ENCODE measurements at places on chromosomes 16 and 17. TPM values are rescaled to one million over a fixed set of nuclear protein-coding genes. Genes with fewer than 3 reads are reported as not detected.

DNA sequence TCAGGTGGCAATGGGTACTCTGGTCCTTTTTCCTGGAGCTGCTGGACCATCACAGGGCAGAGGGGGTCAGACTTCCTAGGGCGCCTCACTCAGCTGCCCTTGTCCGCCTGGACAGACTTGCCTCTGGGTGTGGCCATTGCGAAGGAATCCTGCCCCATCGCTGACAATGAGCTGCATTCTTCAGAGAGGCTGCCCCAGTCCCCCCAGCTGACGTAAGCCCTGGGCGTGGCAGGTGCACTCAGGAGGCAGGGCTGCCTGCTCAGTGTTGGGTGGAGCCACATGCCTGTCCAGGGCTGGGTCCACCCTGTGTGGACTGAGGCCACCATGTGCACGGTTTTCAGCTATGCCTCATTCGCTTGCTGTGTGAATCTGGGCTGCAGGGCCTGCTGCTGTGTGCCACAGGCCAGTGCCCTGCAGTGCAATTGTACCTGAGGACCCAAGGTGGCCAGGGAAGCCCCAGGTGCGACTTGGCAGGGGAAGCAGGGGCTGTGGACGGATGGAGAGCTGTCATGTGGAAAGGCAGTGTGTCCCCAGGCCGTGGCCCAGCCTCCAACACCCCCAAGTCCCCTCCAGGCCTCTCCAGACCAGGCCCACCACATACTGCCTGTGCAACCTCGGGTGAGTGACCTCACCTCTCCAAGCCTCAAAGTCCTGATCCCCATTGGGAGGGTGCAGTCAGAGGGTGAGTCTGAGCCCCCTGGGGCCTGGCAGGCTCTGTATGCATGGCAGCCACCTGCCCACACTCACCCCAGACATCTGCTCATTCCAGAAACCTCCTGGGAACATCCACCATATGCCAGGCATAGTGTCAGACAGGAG lies 14.0 kb upstream of the MPRIP start:
- DNase-seq, result no peak

DNA sequence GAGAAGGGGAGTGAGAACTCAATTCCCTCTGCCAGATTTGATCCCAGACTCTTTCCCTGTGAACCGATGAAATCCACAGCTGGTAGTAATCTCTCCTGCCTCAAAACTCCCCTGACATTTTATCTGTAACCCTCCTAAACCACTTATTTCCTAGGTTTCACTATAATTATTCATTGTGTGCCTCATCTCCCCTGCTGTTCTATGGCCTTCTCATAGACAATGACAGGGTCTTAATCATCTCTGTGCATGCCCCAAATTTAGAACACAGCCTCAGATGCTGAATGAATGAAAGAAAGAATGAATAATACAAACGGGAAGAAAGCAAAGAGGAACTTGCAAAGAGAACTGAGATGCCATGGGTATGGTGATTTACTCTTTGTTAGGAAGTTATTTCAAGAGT lies 451.1 kb downstream of the HS3ST3B1 start:
- no peak for DNase-seq

DNA sequence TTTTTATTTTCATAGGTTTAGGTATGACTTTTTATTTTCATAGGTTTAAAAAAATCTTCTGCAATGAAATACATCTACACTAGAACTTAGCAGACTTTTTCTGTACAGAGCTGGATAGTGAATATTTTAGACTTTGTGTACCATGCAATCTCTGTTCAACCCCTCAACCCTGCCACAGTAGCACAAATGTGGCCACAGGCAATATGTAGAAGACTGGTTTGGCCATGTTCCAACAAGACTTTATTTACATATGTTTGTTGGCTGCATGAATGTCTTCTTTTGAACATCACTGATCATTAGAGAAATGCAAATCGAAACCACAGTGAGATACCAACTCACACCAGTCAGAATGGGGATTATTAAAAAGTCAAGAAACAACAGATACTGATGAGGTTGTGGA lies 229.2 kb downstream of the SHISA9 start:
- no peak for DNase-seq

DNA sequence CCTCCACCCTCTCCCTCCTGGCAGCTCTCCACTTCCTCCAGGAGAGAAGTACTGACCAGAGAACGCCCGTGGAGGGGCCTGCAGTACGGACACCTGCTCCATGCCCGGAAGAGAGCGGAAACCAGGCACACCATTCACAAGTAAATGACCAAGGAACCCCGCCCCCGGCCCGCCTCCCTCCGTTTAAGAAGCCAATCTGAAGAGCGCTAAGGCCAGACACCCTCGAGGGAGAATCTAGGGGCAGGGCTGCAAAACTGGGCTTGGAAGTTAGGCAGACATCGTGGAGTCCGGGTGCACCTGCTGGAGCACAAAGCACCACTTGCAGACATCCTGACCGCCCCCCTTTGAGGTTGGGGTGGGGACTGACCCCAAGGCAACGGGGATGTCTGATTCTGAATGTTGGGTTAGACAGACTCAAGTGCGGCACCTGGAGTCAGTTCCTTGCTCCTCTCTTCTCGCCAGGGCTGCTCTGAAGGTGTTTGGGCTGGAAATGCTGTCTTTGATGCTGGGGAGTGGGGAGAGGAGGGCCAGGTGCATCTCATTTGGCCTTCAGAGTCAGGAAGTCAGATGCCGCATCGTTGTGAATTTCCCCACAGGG lies 964 bp upstream of the FAAP100 start:
- DNase-seq, result peak; percentile 92

DNA sequence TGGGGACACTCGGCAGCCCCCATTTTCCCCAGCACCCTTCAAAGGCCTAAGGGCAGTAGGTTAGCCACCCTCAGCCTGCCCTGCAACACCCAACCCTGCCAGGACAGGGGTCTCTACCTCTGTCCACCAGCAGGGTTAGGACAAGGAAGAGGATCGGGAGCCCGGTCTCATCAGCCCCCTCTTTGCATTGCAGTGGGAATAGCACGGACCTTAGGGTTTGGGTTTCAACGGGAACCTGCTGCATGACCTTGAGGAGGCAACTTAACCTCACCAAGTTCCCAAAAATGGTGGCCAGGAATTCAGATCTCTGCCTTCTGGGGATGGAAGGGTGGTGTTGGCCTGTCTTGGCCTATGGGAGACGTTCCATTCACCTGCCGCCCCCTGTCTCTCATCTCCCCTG lies 20.2 kb upstream of the SPPL2C start:
- DNase-seq, result no peak

DNA sequence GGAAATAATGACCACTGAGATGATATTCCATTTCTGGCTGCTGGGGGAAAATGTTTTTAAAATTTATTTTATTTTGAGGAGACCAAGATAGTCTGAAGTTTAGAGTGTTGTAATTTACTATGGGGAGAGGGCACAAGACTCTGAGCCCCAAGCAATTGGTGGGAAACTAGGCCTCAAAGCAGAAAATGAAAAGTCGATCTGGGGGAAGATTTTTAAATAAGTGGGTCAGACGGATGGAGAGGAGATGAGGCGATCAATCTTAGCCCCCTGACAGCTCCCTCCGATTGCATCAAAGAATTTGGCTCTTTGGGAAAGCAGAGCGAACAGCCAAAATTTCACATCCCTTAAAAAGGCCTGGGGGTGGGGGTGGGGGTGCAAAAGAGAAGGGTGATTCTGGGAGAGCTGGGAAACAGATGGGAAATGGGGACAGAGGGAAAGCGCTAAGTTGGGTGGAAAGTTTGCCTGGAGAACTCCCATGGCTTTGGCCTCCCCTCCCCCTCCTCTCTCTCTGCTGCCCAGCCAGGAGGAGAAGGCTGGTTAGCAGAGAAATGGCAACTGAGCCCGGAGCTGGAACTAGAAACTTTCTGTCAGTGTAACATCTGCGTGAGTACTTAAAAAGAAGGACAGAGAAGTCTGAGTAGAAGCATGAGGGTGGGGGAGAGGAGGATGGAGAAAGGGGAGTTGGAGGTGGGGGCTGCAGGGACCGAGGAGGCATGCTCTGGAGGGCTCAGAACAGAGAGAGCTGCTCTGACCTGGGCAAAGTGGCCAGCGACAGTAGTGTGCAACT lies 1.4 kb upstream of the HOXB2 start:
- DNase-seq, result no peak

GRCh38 chr17:76575570-76575969 lies 10.1 kb downstream of the ST6GALNAC2 start:
- no peak for DNase-seq

DNA sequence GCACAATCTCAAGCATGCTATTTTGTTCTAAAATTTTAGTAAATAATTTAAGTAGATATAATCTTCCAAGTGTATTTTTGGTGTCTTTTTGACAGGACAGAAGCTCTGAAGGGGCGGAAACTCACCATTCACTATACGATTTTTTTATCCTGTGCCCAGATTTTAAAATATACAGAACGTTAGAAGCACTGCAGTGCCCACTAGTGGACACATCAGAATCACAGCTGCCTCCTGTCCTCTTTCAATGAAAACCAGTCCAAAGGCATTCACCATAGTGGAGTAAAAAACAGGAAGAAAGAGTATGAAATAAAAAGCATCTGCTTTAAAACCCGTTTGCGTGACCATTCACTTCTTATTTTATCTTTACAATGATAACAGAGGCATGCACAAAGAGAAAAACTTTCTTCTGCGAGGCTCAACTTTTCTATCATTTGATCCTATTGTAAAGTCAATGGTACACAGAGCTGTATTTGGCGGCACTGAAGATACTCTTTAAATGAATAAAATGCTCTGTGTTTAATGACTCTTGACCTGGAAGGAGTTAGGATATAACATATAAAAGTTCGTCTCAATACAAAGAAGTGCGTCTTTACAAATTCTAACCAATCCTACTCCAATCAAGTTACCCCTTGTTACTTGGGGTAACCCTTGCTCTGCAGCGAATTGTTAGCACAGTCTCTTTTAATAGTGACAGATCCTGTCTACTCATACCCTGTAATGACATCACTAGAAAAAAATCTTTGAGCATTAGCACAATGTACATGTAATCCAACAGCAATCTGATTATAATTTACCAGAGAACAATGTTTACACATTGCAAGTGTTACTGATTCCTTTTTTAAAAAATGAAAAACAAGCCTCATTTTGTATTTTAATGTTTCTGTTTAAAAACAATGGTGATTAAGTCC lies 339.8 kb upstream of the PSMD7 start:
- peak; percentile 40 for DNase-seq

- DNase-seq, result no peak
Observed at GRCh38 chr17:40663252-40663651, 1.7 kb downstream of the KRT222 start.

DNA sequence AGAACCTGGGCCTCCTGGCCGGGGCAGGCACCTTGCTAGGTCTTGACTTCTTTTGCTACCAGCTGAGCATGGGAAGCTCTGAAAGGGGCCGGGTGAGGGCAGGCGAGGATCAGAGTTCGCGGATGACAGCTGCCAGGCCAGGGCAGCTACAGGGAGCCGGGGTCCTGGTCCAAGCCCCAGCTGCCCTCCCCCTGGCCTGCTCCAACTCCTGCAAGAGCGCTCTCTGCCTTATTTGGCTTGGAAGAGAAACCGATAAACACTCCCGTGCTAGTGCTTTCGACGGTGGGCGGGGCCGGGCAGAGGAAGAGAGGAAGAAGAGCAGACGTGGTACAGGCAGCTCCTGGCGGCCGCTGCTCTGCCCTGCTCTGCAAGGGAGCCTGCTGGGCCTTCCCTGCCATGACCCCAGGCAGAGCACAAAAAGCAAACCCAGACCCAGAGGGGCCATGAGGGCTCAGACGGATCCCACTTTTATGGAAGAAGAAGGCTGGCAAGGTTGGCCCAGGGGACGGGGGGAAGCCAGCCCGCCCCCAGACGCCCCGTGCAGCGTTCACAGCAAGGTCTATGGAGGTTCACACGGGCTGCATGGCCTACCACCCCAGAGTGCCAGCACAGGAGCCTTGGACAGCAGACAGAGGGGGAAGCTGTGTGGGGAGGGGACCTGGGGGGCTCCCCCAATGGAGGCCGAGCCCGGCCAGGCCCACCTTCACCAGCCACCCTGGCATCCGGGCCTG lies 25.6 kb downstream of the PIEZO1 start:
- DNase-seq, result no peak

- DNase-seq, result no peak
Observed at GRCh38 chr17:73279704-73280103, 18.0 kb upstream of the CPSF4L start.

The RPS6KB1 gene
- 25.9 TPM for polyA plus RNA-seq

GRCh38 chr16:53609536-53609935 lies 94.1 kb downstream of the RPGRIP1L start:
- no peak for DNase-seq

DNA sequence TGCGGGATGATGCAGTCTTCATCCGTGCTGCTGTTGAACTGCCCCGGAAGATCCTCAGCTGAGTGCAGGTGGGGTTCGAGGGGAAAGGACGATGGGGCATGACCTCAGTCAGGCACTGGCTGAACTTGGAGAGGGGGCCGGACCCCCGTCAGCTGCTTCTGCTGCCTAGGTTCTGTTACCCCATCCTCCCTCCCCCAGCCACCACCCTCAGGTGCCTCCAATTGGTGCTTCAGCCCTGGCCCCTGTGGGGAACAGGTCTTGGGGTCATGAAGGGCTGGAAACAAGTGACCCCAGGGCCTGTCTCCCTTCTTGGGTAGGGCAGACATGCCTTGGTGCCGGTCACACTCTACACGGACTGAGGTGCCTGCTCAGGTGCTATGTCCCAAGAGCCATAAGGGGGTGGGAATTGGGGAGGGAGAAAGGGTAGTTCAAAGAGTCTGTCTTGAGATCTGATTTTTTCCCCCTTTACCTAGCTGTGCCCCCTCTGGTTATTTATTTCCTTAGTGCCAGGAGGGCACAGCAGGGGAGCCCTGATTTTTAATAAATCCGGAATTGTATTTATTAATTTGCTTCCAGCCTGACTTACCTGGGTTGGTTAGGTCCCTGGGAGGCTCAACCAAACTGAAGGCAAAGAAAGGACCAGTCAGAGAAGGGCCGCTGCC lies 5.8 kb downstream of the TRAF4 start:
- DNase-seq, result no peak

GRCh38 chr17:4658478-4659305 lies 17.2 kb upstream of the ALOX15 start:
- DNase-seq, result no peak

The EPN3 gene
- not detected for polyA plus RNA-seq

The C17orf78 gene
- not detected for polyA plus RNA-seq

The STXBP4 gene
- 1.3 TPM for polyA plus RNA-seq

GRCh38 chr16:69064124-69064763 lies 41.2 kb upstream of the HAS3 start:
- DNase-seq, result no peak

All from B cell (primary cell).